ENCODE measurements at places on chromosomes 4 and X.

GRCh38 chrX:110142096-110142495, 139.2 kb downstream of the TMEM164 start:
- no peak for DNase-seq

DNA sequence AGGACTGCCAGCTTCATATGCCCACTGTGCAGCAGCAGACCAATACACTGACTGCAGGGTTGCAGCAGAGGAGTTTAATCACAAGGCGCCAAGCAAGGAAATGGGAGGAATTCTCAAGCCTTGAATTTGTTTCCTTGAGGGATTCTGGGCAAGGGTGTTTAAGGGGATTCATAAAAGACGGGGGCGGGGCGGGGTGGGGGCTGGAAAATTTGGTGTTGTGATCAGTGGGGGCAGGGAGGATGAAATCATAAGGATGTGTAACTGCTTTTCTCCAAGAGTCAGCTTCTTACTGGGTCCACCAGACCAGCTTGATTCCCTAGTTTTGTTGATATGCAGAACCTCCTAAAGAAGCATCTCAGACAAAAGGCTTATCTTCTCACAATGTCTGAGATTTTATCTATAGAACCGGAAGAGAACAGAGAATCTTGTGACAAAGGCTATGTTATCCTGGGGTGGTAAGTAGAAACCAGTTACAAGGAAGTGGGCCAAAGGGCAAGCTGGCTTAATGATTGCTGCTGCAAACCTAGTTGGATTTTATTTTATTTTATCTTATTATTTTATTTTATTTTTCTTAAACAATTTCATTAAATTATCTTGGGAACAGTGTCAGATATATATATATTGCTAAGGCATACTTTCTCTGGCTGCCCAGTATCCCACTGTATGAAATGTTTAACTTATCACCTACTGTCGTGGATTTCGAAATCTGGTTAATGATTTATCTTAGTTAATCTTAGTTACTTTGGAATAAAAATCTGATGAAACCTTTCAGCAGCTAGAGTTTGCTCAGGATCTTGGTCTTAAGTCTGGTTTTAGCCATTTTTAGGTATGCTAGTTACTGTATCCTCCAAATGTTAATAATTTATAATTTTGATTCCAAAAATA, 276.4 kb downstream of the RPA4 start:
- DNase-seq = no peak

DNA sequence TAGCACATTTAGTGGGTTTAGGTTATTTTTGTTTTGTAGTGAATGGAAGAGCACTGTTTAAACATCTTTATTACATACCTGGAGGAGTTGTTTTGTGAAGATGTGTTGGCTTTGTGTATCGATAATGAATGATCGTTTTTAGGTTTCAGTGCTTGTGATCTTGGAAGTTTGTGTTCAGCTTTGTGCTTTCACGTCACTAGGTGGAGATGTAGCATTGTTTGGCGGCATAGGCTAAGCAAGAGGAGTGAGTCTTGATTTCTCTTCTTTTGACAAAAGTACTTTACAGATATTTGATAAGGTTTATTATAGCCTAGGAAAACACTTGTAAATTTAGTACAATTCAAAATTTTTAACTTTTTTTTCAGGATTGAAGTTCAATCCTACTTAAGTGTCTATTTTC, 50.4 kb downstream of the PDK3 start:
- DNase-seq = no peak

- no peak for DNase-seq
Observed at GRCh38 chr4:99921174-99921573, 25.2 kb downstream of the DNAJB14 start.

DNA sequence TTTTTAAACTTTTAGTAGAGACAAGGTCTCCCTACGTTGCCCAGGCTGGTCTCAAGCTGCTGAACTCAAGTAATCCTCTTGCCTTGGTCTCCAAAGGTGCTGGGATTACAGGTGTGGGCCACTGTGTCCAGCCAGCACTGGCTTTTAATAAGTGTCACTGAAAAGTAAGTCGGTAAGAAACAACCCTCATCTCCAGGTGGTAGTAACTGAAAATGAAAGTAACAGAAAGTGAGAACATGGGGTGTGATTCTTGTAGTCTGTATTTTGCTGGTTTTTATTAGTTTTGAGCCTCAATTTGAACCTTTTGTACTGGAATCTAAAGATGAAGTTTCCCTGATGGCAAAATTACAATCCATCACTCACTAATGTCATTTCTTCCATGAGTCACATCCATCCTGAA, 238.1 kb upstream of the AGA start:
- DNase-seq = no peak
